ENCODE measurements at places on chromosomes 5 and 9.
A peak's percentile ranks its signal among the peaks of the same experiment; 100 is the strongest.

DNA sequence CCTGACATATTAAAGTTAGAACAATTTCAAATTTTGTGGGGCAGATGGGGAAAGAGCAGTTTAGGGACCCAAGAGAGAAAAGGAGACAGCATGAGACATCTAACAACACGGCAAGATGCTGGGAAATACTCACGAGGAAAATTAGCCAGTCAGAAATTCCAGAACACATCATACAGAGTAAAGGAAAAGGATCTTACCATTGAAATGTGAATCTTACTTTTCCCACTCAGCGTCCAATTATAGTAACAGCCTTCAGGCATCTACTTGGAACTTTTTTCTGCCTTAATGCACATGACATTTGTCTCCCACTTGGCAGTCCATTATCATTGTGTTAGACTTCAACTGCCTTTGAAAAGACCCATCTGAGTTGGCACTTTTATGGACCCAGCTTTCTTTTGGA, 189.7 kb upstream of the SLC27A6 start:
- DNase-seq = no peak
- H3K27me3 ChIP-seq = peaks cover 87% of the 10 kb centered on the region
- H3K4me3 ChIP-seq = no peak overlapping the region
- H3K4me1 ChIP-seq = no peaks in the 10 kb centered on the region
- H3K36me3 ChIP-seq = no peaks in the 10 kb centered on the region
- no peak overlapping the region for H3K27ac ChIP-seq

DNA sequence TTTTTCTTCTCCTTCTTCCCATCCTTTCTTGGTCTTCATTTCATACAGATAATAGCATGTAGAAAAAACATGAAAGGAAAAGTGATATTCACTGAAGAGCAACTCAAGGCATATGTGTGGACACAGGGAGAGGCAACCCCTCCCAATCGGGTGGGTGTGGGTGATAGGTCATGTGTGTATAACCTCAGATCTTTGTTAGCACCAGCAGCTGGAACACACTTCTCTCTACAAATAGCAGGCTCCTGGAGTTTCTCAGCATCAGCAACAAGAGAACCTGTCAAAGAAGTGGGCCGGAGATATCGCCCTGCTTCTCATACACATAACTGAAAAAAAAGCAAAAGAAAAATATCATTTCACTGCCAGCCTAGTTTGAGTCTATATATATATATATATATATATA, 426.4 kb downstream of the DTWD2 start:
- no peaks in the 10 kb centered on the region for H3K27me3 ChIP-seq
- H3K27ac ChIP-seq = no peak overlapping the region
- H3K4me1 ChIP-seq = no peaks in the 10 kb centered on the region
- H3K4me3 ChIP-seq = no peak overlapping the region
- DNase-seq = no peak
- H3K36me3 ChIP-seq = no peaks in the 10 kb centered on the region

- H3K27ac ChIP-seq = no peak overlapping the region
- H3K4me1 ChIP-seq = no peaks in the 10 kb centered on the region
- peaks cover 6% of the 10 kb centered on the region for H3K36me3 ChIP-seq
- peaks cover 57% of the 10 kb centered on the region for H3K27me3 ChIP-seq
Measured at GRCh38 chr9:126618190-126618584, 4.5 kb downstream of the LMX1B start.

DNA sequence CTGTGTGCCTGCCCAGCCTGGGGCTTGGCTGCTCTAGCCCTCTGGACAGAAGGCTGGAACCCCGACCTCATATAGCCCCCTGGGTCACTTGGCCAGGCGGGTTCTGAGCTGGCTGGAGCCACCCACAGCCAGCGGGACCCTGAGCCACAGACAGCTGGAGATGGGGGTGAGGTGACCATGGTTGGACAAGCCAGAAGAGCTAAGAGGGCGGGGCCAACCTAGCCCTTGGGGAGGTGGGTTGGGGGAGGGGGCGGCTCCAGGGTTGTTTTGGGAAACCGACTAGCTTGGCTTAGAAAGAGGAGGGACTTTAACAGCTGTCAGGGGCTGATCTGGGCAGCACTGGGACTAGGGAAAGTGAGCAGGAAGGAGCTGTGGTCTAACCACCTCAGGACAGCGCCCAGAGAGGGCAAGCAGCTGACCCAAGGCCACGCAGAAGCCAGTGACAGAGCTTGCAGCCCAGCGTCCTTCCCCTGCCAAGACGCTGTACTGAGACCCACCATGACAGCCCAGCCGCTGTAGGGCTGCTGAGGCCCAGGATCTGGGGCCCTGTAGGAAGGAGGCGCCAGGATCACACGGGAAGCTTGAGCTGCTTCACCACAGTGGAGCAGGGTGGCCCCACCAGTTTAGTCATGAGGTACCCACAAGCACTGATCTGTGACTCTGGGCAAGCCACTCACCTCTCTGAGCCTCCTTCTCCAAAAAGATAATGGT, 2.2 kb downstream of the AIF1L start:
- DNase-seq = no peak
- no peak overlapping the region for H3K27ac ChIP-seq
- H3K4me3 ChIP-seq = no peak overlapping the region
- H3K36me3 ChIP-seq = peaks cover 23% of the 10 kb centered on the region
- H3K27me3 ChIP-seq = peaks cover 27% of the 10 kb centered on the region
- H3K4me1 ChIP-seq = no peaks in the 10 kb centered on the region

DNA sequence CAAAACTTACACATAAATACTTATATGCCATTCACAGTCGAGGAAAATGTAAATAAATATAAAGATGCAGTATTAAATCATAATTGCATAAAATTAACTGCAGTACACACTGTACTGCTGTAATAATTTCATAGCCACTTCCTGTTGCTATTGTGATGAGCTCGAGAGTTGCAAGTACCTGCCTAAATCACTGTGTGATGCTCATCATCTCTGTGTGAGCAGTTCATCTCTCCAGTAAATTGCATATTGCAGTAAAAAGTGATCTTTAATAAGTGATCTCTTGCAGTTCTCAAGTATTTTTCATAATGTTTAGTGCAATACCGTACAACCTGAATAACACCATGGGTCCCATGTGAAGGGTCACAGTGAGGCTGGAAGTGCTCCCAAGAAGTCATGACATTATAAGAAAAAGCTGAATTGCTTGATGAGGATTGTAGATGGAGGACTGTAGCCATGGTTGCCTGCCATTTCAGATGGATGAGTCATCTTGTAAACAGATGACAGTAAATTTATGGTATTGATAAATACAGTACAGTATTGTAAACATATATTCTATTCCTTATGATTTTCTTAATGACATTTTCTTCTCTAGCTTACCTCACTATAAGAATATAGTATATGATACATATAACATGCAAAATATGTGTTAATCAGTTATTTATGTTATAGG, 34.9 kb downstream of the SYK start:
- H3K4me1 ChIP-seq = no peaks in the 10 kb centered on the region
- H3K36me3 ChIP-seq = no peaks in the 10 kb centered on the region
- H3K4me3 ChIP-seq = no peak overlapping the region
- H3K27me3 ChIP-seq = no peaks in the 10 kb centered on the region
- no peak overlapping the region for H3K27ac ChIP-seq

DNA sequence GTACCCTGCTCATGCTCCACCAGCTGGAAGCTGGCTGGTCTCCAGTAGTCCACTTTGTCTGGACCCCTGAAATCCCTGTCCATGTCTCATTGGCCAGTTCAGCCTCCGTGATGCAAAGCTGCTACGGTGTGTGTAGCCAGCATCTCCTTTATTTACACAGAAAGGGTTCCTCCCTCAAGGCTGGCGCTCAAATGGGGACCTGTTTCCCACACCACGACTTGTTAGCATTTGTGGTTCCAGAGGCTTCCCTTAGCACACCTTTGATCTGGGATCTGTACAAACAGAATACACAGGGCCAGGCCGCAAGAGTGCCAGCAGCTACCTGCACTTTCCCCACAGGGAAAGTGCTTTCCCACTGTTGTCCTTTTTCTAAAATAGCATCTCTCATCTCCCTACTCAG, 5.7 kb upstream of the SMU1 start:
- no peaks in the 10 kb centered on the region for H3K27me3 ChIP-seq
- H3K36me3 ChIP-seq = no peaks in the 10 kb centered on the region
- no peak overlapping the region for H3K27ac ChIP-seq
- H3K4me3 ChIP-seq = no peak overlapping the region
- H3K4me1 ChIP-seq = no peaks in the 10 kb centered on the region

GRCh38 chr5:61461417-61461816, 129.4 kb downstream of the ZSWIM6 start:
- H3K27me3 ChIP-seq = no peaks in the 10 kb centered on the region
- peaks cover 45% of the 10 kb centered on the region for H3K4me1 ChIP-seq
- no peak overlapping the region for H3K27ac ChIP-seq
- no peaks in the 10 kb centered on the region for H3K36me3 ChIP-seq

GRCh38 chr9:30723656-30724055, 1660.8 kb upstream of the ACO1 start:
- H3K36me3 ChIP-seq = no peaks in the 10 kb centered on the region
- no peak for DNase-seq
- H3K4me1 ChIP-seq = no peaks in the 10 kb centered on the region

GRCh38 chr5:32201122-32201753, 27.1 kb upstream of the GOLPH3 start:
- peak overlapping the region; percentile 86 for H3K27ac ChIP-seq
- H3K36me3 ChIP-seq = peaks cover 9% of the 10 kb centered on the region
- peak overlapping the region; percentile 33 for H3K4me3 ChIP-seq
- H3K4me1 ChIP-seq = peaks cover 44% of the 10 kb centered on the region
- H3K27me3 ChIP-seq = no peaks in the 10 kb centered on the region

GRCh38 chr9:112846528-112847488, 43.9 kb downstream of the SLC46A2 start:
- H3K4me1 ChIP-seq = peaks cover 11% of the 10 kb centered on the region
- no peaks in the 10 kb centered on the region for H3K27me3 ChIP-seq
- no peak overlapping the region for H3K4me3 ChIP-seq
- H3K27ac ChIP-seq = no peak overlapping the region
- DNase-seq = no peak

Data from Calu3 (cell line).